DMS79 (cell line): ENCODE measurements at places on chromosomes 6 and 20.

DNA sequence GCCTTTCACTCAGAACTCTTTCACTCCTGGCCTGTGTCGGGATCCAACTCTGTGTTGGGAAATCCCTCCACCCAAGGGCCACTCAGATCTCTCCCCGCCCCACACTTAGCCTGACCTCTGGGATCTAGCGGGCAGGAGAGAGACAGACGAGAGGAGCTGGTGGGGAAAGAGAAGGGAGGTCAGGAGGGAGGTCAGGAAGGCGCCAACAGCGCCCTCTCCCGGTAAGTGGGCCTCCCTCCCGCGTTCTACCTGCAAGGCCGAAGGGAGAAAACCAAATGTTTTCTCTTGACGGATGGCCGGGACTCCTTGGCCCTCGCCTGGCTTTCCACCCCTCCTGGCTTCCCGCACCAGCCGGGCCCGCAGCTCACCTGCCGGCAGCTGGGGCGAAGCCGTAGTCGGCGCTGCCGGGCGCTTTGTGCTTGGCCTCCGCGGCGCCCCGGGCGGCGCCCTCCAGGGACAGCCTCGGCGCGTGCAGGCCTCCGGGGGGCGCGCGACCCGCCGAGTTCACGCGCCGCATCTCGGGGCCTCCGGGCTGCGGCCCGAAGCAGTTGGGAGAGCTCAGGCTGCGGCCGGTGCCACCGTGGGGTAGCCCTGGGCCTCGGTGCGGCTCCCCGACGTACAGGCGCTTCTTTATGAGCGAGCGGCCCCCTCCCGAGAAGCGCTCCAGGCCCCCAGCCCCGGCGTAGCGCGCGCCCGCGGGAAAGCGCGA is 38.2 kb downstream of the C6orf132 start:
- DNase-seq = no peak

DNA sequence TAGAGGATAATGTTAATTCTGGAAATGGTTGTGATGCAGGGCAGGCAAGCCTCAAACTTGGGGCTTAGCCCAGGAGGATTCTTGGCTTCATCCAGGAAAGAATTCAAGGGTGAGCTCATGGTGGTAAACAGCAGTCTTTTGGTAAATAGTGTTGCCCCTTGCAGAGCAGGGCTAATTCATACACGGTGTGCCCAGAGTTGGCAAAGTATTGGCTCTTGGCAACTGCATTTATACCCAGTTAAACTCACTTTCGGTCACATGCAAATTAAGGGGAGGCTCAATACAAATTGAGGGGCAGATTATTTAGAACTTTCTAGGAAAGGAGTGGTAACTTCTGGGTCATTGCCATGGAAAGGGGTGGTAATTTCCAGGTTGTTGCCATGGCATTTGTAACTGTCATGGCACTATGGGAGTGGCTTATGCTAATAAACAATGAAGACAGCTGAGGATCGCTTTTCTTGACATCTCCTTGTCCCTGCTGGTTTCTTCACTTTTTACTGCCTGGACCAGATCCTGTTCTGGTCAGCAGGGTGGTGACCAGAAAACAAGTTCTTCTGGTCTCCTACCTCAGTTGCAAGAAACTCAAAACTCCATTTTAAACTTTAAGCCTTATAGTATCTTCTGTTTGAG is 3.9 kb upstream of the OTOR start:
- no peak for DNase-seq

DNA sequence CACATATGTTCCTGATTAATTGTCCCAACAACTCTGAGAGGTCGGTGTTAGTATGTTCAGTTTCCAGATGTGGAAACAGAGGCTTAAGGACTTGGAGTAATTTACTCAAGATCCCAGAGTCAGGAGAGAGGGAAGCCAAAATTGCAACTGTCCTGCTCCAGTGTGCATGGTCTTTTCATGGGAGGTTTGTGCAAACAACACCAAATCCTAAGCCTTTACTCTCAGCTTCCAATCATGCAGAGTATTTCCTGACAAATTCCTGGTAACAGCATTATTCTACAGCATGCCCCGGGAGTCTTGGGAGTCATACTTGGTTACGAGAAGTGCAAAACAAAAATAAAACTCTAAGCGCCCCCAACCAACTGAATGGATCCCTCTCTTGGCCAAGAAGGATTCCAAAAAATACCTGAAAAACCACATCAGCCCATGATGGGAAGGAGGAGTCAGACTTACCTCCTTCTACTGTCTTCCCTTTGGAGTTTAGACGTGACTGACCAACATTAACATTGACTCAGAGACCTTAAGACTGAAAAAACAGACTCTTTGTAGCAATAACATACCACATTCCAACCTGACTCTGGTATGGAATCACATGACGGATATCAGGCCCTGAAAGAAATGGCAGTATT is 30.8 kb upstream of the PPP1R3G start:
- DNase-seq = no peak

GRCh38 chr6:166567107-166567506 is 19.4 kb downstream of the RAMACL start:
- no peak for DNase-seq

DNA sequence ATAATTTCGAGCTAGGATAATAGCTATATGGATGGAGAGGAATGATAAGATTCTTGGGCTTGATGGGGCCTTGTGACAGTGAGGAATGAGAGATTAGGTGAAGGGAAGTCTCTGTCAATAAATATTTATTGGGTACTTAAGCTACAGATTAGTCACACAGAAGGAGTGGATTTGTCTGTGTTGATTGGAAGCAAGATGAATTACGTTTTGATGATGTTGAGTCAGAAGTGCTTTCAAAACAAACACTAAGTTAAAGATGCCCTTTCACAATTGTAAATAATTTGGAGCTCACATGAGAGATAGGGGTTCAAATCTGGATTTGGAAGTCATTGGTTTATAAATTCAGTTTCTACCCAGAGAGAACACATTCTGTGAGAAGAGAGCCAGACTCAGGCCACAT is 834.2 kb downstream of the KIF16B start:
- no peak for DNase-seq

DNA sequence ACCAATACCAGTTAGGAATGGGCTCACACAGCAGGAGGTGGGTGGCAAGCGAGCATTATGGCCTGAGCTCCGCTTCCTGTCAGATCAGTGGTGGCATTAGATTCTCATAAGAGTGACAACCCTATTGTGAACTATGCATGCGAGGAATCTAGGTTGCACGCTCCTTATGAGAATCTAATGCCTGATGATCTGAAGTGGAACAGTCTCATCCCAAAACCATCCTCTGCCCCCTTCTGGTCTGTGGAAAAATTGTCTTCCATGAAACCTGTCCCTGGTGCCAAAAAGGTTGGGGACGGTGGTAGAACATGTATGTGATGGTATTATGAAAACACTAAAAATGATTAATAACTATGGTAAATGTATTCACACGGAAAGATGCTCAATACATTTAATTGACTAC is 99.7 kb upstream of the HIVEP1 start:
- no peak for DNase-seq

- no peak for DNase-seq
Observed at GRCh38 chr6:81929828-81930227, 177.3 kb upstream of the TENT5A start.

DNA sequence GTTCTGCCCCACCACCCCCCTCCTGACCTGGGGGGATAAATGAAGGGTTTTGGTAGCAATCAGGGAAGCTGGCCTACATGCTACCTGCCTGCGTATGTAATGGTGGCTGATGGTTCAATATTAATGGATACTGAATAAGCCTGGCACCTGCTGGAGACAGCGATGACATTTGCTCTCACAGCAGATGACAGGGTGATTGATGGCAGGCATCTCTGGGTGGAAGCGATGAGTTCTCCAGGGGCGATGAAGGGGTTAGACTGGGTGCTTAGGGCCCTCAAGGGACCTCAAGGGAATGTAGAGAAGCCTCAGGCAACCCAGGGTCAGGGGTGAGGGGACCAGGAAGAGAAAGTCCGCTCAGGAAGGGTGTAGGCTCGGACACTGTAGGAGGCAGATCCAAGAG is 107.7 kb upstream of the MLN start:
- DNase-seq = no peak

DNA sequence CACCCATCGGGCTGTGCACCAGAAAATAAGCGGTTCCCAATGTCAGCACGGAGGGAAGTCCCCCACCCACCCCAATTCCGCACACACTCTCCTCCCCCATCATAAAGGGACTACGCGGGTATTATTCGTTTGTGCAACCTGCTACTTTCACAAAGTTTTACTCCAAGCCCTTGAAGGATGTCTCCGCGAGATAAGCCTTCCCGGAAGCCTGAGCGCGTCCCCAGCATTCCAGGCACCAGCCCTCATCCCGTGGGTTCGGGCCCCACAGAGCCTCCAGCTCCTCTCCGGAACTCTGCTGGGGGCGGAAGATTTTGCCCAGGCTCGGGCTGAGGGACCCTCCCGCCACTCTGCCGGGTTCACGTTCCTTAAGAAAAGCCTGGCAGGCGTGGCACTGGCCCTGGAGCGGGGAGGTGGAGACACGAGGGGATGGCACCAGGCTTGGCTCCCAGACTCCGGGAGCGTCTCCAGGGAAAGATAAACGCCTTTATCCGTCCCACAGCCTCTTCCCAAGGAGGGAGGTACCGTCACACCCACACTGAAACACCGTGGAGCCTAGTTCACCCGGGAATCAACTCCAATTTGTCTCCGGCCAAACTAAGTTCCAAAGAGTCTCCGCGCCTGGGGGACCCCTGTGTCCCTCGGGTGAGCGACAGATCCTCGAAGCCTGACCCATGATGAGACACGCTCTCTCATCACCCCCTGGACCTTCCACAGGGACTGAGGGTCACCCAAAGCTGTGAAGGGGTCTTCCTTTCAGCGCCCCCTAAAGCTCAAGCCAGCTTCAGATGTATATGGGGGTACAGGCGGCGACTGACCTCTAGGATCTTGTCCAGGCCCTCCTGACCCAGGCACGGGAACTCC is 934 bp downstream of the KCNK5 start:
- no peak for DNase-seq

DNA sequence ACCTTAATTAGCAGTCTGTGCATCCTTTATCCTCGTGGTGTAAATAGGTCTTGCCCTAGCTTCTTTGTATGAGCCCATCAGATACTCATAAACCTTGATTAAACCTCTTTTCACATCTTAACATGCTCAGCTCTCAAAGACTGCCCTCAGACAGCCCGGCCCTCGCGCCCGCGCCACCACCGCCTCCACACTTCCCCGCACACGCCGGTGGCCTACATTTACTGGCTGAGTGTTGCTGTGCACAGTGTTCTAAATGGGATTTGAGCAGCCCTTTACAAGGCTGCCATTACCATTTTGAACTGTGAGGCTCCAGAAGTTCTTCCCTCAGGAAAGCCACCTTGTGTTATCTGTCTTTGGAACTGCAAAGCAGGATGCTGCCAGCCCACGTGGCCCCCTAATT is 63.0 kb upstream of the INSM1 start:
- no peak for DNase-seq

DNA sequence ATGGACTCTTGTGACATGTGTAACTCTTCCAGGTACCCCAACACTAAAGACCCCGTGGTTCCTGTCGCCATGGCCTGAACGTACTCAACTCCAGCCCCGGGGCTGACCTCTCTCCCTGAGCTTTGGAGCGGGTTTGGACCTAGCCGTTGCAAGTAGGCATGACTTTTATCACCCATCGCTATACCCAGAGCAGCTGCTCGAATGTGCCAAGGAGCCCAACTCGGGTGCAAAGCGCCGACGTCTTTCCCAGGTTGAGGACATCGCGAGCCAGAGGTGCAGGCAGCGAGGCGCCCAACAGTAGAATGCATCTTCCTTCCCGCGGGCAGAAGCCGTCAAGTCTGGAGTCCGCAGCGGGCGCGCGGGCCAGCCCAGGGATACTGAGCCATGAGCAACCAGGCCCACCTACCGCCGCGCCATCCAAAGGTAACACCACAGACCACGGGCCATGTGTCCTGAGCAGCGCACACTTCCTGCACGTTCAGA is 5.7 kb upstream of the LAMP5 start:
- no peak for DNase-seq

GRCh38 chr6:160048471-160048870 is 73.1 kb upstream of the SLC22A1 start:
- no peak for DNase-seq

DNA sequence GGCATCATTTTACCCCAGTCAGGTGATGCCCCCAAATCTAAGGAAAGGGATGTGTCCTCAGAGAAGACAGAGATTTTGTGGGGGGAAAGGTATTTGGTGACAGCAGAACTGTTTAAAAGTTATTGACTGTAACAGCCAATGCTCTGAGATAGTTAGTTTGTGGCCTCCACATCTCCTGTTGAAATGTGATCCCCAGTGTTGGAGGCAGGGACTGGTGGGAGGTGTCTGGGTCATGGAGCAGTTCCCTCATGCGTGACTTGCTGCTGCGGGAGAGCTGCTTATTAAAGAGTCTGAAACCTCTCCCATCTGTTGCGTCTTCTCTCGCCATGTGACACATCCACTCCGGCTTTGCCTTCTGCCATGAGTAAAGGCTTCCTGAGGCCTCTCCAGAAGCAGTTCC is 282.8 kb upstream of the FOXQ1 start:
- no peak for DNase-seq

DNA sequence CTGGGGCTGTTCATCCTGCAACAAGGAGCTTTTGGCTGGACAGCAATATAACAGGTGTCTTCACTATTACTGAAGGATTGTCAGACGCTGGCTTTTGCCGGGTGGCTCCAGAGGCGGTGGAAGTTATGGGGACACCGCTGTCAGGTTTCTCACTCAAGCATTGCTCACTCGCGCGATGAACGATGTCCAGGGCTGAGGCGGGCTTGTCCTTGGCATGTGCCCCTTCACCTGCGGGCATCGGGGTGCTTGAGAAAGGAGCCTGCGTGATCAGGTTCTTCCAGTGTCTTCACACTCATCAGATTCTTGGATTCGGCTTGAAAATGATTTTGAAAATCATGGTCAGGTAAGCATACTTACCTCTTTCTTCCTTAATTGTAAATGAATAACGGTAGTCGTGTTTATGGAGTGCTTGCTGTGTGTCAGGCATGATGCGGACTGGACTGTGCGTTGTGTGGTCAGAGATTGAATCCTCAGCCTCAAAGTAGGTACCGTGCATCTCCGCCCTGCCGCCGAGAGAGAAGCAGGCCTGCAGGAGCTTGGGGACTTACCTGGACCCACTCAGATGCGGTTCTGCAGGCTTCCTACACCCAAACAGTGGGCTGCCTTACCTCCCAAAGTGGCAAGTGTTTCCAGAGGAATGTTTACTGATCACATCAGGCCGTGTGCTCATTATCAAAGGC is 18.3 kb upstream of the PYGB start:
- DNase-seq = no peak

DNA sequence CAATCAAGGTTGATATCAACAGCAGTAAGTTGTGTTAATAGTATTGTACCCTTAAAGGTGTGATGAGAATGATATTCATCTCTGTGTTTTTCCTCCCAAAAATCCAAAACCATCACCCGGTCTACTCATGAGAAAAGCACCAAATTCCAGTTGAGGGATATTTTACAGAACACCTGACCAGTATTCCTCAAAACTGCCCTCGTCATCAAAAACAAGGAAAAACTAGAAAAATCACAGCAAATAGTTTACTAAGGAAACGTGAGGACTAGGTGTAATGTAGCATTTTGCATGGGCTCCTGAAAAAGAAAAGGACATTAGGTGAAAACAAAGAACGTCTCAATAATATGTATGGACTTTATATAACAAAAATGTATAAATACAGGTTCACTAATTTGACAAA is 394.4 kb upstream of the NRSN1 start:
- DNase-seq = no peak

- no peak for DNase-seq
Observed at GRCh38 chr6:38131527-38131965, 312.0 kb downstream of the ZFAND3 start.

- DNase-seq = no peak
Observed at GRCh38 chr6:137845460-137845859, 21.6 kb upstream of the TNFAIP3 start.
